ENCODE measurements at places on chromosomes 4 and X.

DNA sequence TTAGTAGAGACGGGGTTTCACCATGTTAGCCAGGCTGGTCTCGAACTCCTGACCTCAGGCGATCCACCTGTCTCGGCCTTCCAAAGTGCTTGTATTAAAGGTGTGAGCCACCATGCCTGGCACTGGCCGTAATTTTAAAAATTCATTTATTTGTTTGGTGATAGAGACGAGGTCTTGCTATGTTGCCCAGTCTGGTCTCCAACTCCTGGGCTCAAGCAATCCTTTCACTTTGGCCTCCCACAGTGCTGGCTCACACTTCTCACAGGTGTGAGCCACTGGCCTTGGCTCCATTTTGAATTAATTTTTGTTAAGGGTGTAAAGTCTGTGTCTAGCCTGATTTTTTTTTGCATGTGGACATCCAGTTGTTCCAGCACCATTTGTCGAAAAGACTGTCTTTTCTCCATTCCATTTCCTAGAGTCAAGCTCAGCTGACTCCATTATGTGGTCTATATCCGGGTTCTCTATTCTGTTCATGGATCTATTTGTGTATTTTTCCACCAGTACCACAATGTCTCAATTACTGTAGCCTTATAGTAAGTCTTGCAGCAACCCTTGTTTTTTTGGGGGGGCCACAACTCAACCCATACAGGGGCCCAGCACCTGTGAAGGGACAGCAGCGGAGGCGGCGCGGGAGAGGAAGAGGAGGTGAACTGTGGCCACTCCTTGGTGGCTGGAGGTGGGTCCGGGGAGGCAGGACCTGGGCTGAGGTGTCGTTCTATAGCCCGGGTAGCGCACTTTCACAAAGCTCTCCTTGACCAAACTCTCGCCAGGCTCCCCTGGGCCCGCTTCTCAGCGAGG is 1.5 kb upstream of the NSD2 start:
- DNase-seq = no peak

GRCh38 chr4:172514801-172515200 is 653.8 kb upstream of the GALNT7 start:
- no peak for DNase-seq

- DNase-seq = no peak
Measured at GRCh38 chrX:102832661-102833060, 104.4 kb upstream of the RAB40AL start.

DNA sequence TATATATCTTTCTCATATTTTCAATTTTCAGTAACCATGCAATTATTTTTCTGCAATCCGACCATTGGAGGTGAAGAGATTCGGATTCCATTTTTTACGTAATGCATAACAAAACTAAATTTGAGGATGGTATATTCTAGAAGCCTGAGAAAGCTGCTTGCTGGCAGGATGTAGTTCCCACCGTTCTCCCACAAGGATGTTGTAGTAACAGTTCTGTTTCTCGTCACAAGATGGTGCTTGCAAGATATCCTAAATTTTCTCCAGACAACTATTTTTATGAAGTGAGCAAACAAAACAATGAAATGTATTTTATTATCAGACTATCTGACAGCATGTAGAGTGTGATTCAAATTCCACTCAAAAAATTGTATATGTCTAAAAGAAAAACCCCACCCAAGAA is 10.7 kb downstream of the PWWP3B start:
- DNase-seq = no peak

DNA sequence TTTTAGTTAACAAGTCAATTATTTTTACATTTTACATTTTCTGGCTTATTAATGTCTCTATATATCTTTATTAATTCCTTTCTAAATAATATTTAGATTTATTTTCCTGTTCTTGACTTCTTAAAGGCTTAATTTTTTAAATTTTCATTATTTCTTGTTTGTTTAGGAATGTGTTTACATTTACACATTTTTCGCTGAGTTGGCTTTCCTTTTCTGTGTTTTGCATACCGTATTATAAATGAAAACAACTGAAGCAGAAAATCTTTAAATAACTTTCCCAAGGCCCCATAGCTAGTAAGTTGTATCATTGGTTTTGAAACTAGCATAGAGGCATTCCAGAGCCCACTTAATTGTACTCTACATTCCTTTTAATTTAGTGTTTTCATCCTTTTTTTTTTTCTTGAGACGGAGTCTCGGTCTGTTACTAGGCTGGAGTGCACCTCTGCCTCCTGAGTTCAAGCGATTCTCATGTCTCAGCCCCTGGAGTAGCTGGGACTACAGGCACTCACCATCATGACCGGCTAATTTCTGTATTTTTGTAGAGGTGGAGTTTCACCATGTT is 261.6 kb downstream of the IQCM start:
- DNase-seq = no peak

- no peak for DNase-seq
Measured at GRCh38 chr4:37540486-37540885, 145.7 kb downstream of the RELL1 start.

DNA sequence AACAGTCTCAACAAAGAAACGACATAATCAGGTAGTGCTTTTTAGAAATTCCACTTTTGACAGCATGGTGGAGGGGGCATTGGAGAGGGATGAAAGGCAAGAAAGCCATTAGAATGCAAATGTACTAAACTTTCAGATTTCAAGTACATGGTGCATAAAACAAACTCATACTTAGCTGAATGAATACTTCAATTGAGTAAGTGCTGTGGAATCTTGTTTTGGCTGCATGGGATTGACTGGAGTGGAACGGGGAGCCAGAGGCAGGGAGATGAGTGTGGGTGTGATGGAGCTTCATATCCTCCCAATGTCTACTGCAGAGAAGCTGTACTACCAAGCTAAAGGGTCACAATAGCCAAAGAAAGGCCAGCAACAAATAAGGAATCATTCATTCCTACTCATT is 52.4 kb downstream of the USP46 start:
- no peak for DNase-seq

- no peak for DNase-seq
Measured at GRCh38 chr4:26594778-26595177, 10.9 kb downstream of the TBC1D19 start.

- no peak for DNase-seq
Measured at GRCh38 chr4:182536221-182536811, 293.1 kb downstream of the TENM3 start.

GRCh38 chr4:17275836-17276235 is 236.1 kb downstream of the QDPR start:
- no peak for DNase-seq

GRCh38 chrX:6718766-6719165 is 183.8 kb upstream of the VCX3A start:
- no peak for DNase-seq

DNA sequence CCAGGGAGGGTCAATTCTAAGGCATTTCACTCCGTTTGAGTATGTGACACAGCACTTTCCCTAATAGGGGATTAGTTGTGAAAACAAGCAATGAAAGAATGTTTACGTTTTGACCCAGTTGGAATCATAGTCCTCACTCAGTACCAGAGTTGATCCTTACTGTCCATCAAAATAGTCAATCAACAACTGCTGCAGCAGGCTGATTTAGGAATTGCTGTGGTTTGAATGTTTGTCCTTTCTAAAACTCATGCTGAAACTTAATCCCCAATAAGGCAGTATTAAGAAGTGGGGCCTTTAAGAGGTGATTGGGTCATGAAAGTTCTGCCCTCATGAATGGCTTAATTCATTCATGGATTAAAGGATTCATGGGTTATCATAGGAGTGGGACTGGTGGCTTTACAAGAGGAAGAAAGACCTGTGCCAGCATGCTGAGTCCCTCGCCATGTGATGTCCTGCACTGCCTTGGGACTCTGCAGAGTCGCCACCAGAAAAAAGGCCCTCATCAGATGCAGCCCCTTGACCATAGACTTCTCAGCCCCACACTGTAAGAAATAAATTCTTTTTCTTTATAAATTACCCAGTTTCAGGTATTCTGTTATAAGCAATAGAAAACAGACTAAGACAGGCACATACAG is 3.1 kb upstream of the FBXL5 start:
- DNase-seq = no peak

DNA sequence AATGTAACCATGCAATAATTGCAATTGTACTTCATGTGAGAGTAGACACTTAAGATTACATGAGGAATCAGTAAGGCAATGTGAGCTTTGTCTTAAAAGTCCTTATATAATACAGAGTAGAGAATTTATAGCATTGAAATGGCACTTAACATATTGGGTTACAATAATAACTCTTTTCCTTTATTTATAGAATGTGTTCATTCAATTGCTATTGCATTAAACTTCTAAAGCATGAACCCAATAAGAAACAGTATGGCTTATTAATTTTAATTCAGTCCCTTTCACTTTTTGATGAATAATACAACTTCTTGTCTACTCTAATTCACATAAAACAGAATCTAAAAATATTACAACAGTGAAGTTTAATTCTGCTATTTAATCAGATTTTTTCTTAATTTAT is 174.2 kb upstream of the PABPC4L start:
- DNase-seq = no peak

DNA sequence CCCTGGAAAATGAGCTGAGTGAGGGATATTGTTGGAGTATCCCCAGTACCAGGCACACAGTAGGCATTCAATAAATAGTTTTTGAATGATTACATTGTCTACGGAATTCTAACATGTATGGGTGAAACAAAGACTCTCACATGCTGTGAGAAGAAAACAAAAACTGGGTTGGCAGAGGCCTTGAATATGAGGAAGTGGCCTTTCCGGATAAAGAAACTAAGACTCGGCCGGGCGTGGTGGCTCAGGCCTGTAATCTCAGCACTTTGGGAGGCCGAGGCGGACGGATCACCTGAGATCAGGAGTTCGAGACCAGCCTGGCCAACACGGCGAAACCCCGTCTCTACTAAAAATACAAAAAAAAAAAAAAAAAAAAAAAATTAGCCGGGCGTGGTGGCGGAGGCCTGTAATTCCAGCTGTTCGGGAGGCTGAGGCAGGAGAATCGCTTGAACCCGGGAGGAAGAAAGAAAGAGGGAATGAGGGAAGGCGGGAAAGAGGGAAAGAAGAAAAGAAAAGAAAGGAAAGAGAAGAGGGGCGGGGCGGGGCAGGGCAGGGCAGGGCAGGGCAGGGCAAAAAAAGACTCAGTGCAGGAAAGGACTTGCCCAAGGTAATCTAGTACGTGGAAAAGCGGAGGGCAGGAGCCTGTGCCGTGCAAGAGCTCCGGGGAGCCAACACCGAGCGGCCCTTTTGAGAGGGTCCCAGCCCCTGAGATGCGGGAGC is 689 bp upstream of the TMA16 start:
- no peak for DNase-seq

DNA sequence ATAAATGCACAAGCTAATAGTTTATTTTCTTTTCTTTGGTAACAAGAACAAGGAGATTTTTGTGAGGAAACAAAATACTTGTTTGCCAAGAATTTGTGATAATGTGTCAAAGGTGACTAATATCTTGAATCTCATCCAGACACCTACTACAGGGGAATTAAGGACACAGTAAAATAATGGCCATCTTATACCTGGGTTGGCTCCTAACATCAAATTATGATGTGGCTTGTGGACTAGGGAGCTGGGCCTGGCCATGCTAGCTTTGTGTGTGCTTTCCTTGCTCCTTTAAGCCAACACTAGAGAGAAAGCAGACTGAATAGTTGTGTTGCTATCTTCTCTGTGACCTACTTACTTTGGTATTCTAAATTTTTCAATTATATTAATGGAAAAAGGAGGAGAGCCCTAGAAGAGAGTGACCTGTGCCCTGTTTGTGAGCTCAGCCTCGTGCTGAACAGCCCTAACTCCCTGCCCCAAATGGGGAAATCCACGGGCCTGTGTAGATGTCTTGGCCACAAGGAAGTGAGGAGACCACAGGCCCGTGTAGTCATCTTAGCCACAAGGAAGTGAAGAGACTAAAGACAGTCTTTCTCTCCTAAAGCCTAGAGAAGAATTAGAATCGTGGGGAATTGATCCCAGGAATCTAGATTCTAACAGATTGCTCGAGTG is 23.3 kb downstream of the ARHGAP24 start:
- DNase-seq = no peak

DNA sequence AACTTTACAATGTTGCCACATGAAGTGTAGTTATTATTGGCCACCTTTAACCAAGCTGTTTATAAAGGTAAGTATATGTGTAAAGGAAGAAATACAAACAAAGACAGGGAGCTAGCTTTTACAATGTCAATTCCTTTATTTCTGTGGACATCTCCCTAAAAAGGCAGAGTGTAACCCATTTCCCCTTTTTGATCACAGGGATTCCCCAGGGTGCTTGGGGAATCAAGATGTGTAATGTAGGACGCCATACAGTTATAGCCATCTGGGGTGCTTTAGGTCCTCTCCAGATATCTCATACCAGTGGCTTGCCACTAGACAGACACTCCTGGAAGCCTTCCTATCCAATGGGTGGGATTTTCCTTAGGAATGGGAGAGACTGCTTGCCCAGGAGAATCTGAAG is 4.2 kb upstream of the CUL4B start:
- no peak for DNase-seq

DNA sequence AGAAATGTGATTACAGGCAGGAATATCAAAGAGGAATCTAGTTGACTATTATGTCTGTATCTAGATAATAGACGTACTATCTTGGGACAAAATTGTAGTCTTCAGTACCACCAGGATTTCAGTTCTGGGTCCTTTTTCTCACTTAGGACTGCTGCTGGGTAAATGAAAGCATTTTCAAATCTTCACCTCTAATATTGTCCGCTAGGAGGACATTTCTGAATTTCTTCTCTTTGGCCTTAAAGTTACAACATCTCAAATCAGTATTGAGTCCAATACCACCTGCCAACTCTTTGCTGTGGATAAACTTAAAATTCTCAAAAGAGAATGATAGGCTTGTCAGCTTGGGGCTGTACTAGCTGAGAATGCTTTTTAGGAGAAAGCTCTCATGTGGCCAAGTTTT is 6.0 kb downstream of the FGF16 start:
- DNase-seq = no peak

GRCh38 chrX:17033225-17033624 is 86.8 kb downstream of the REPS2 start:
- DNase-seq = no peak

GRCh38 chrX:95350774-95351488 is 1333.7 kb upstream of the DIAPH2 start:
- no peak for DNase-seq

DNA sequence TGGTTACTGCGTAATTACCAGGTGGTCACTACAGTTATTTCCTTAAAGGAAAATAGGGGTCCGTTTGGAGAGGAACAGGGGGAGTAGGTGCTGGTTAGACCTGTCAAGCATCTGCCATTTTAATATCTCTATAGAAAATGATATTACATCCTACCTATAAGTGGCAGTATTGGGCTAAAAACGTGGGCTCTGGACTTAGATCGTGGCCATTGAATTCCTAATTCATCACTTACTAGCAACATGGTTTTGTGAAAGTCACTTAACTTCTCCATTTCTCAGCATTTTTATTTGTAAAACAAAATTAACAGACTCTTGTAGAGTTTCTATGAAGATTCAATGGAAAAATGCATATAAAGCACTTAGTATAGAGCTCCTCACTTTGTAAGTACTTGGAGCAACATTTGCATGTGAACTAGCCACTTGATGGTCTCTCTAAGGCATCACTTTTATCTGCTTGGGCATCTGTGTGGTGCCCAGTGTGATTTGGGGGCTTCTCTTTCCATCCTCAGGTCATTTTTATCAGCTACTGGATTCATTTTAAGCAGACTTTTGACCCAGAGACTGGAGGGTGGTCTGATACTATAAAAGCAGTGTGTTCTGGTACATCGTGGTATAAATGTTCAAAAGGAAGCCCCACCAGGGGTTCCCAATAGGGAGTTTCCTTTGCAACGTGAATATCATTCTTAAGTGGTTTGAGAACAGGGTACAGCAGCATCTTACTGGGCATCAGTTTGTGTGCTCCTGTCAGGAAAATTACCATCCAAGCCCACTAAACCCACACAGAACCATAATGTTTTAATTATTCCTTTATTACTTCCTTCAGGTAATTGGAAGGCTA is 42.7 kb upstream of the RASSF6 start:
- DNase-seq = no peak
